Activated naive CD4-positive, alpha-beta T cell (primary cell): ENCODE measurements at places on chromosomes 6 and 20.

DNA sequence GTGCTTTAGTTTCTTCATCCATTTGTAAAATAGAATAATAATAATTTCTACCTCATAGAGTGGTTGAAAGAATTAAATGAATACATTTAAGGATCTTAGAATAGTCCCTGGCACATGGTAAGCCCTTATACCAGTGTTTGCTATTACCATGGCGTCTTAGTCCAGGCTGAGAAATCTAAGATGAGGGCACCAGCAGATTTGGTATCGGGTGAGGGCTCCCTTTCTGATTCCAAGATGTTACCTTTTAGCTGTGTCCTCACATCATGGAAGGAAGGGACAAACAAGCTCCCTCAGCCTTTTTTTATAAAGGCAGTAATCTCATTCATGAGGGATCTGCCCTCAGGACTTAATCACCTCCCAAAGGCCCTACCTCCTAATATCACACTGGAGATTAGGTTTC is 123.9 kb upstream of the FOXO3 start:
- no peak for DNase-seq

- no peak for DNase-seq
These were observed 13.1 kb downstream of the BTNL2 start for GRCh38 chr6:32393665-32394420.

GRCh38 chr6:166563805-166564204 is 22.7 kb downstream of the RAMACL start:
- no peak for DNase-seq

DNA sequence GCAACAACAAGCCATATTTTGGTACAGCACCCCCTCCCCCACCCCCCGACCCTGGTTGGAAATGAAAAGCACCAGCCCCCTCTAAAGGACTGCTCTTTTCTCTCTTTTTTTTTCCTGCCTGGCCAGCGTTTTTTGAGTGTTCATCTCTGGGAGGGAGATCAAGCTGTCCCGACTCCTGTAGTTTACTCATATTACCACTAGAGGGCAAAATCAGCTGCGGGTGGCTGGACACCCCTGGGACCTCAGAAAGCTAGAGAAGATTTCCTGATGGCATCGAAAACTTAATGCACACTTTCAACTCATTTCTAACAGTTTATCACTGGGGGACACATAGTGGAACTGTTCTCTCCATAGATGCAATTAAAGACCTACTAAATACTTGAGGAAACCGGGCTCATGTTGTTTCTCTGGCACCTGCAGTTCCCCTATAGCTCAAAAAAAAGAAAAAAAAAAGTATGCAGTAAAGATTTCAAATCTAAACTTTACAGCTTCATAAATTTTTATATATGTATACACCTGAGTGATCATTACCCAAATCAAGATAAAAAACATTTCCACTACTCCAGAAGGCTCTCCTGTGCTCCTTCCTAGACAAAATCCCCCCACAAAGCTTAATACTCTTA is 24.4 kb downstream of the CNBD2 start:
- peak; percentile 26 for DNase-seq

DNA sequence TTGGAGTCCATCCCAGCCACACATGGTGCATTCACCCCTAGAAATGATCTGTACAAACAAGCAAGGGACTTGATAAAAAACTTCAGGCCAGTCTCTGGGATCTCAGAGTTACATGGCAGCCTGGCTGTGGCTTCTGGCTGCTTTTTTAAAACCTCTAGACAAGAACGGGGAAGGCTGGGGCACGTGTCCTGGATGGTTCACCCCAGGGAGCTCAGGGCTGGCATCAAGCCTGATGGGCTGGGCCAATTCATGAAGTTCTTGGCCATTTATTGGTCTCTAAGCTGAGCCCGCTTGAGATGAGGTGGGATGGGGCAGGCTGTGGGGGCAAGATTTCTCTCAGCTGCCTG is 10.4 kb upstream of the ZFAND3 start:
- no peak for DNase-seq

DNA sequence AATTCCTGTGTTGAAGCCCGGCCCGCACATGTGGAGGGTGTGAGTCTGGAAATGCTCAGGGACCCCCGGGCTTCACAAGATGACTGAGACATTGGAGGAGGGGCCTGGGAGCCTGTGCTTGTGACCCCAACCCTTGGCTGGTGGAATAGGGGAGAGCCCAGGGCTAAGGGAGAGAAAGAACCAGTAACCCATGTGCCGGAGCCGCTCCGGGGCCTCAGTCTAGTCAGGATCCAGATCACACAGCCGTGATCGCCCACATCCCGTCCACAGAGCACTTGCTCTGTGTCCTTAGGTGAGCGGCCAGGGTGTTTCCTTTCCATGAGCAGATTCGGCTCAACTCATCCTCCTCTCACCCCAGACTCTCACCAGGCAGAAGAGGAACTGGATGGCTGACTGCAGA is 152.3 kb upstream of the RPS6KA2 start:
- no peak for DNase-seq

DNA sequence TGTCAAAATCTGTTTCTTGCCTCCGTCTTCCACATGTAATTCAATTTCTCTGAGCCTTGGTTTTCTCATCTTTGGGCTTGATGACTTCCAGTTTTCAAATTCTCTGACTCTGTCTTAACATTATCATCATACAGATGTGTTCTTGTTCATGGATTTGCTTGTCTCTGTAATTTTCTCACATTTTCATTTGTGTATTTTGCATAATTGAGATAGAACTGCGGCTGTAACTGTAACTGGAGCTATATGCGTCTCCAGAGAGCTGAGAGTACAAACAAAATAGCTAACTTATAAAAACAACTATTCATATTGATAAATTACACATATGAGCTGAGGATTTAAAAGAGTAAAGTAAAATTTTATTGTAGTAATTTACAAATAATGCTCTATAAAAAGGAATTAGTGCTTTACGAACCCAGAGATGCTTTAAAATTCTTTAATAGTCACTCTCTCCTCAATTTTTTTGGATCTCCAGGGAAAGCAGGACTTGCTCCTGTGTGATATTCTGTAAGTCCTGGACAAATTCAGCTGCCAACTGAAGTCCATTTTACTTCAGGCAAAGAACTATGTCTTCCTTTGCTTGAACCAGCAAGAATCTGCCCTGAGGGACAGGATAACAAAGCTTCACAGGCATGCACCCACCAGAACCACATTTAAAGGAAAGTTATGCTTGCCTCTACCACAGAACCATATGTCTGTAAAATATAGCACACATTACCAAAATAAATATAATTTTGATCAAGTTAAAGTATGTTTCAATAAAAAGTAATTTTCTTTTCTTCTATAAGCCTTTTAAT is 288.3 kb downstream of the KHDC1L start:
- DNase-seq = no peak

DNA sequence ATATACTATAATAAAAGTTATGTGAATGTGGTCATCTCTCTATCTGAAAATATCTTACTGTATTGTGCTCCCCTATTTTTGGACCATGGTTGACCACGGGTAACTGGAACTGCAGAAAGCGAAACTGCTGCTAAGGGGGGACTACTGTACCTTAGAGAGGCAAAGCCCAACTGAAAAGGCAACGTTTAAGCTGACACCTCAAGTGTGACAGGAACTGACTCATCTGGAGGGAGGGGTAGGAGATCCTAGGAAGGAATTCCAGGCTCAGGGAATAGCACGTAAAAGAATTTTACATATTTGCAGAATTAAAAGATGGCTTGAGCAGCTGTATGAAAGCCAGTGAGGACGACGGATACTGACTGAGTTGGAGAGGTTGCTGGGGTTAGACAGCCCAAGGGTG is 34.8 kb downstream of the ELOVL2 start:
- DNase-seq = no peak

- no peak for DNase-seq
These were observed 59.9 kb upstream of the HBS1L start for GRCh38 chr6:135114355-135115145.

- DNase-seq = no peak
These were observed 114.8 kb upstream of the LAMA2 start for GRCh38 chr6:128768187-128768586.

DNA sequence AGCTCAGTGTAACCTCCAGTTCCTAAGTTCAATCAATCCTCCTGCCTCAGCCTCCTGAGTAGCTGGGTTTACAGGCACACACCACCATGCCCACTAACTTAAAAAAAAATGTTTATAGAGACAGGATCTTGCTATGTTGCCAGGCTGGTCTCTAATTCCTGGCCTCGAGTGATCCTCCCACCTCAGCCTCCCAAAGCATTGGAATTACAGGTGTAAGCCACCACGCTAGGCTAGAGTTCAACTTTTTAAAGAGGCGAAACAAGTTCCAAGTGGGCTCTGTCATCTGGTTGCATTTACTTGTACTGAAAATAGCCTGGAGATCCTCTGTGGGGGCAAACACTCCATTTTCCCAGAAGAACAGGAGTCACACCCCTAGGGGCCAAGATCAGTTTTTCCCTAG is 100.7 kb upstream of the RIPOR2 start:
- DNase-seq = no peak

- DNase-seq = no peak
These were observed 42.9 kb upstream of the PDE10A start for GRCh38 chr6:165705941-165706340.

DNA sequence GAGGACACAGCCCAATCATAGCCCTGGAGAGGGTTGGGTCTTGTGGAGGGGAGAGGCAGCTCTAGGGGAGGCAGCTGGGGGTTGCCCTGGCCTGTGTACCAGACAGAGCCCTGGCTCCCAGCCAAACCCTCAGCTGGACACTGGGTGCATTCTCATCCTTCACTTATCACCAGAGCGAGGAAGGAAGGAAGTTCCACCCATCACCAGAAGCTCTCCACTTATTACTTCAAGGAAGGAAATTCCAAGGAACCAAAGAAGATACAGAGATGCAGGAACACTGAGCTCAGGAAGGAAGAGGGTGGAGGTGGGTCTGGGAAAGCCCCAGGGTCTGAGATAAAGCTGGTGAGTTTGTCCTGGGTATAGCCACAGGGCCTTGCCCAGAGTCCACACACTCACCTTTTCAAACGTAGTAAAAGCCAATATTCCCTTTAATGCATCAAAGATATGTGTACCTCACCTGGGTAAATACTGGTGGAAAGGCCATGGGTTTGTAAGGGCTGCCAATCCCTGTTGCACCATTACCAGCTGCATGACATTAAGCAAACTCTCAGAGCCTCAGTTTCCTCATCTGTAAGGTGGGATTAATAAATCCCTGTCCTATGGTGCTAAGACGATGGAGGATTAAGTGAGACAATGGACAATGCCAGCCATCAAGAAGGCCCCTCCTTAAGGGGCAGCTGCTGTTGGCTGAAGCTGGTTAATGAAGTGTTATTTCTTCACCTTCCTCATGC is 109.7 kb upstream of the NAA20 start:
- no peak for DNase-seq

DNA sequence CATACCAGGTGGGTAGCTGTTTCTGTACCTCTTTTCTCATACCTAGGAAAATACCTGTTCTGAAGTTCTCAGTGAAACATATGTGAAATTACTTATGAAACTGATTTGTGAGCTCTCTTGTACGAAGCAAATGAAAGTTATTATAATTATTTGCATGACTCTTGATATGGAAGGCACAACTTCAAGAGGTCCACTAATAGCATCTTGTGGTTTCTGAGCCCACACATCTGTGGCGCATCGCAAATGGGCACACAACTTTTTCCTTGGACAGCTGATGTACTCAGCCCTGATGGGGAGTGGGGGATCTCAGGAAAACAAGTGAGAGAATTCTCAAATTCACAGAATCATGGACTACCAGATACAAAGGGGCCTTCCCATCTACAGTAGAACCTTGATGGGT is 432.3 kb downstream of the CD83 start:
- no peak for DNase-seq

DNA sequence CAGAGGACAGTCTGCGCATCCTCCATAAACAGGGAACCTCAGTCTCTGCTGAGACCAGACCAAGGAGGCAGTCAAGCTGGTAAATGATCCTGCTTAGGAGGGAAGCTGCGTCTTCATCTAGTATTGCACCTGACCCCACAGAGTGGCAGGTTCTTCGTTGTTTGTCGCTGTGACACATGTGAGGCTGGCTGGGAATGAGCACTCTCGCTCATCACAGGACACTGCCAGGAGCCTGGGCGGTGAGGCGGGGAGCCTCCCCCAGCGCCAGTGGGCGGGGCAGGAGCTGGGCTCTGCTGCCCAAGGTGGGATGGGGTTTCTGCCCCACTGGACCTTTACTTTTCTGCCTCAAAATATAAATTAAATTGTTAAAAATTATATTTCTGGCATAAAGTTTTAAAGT is 48.4 kb upstream of the SYNDIG1 start:
- DNase-seq = no peak

DNA sequence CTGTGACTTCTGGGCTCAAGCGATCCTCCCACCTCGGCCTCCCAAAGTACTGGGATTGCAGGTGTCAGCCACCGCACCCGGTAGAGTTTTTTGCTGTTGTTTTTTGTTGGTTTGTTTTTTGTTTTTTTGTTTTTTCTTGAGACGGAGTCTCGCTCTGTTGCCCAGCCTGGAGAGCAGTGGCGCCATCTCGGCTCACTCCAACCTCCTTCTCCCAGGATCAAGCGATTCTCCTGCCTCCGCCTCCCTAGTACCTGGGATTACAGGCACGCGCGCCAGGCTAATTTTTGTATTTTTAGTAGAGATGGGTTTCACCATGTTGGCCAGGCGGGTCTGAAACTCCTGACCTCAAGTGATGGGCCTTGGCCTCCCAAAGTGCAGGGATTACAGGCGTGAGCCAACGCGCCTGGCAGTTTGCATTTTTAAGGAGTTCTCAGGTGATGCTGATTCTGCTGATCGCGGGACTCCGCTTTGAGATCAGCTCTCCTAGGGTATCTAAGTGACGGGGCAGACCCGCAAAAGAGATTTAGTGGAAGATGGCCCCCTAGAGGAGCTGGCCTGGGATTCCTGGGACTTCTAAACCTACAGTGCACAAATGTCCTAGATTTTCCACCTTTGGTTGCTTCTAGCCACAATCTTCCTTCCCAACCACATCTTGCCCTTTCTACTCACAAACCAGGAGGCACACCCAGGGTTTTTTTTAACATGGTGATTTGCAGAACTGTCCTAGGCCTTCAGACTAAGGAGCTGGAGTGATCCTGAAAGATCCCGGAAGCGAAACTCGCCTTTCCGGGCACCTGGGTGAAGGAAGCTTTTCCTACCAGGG is 45.2 kb downstream of the DPPA5 start:
- no peak for DNase-seq

- no peak for DNase-seq
These were observed 98.2 kb downstream of the PTPRK start for GRCh38 chr6:128422200-128422599.

- DNase-seq = no peak
These were observed 56.5 kb upstream of the SIRPA start for GRCh38 chr20:1838556-1839279.

DNA sequence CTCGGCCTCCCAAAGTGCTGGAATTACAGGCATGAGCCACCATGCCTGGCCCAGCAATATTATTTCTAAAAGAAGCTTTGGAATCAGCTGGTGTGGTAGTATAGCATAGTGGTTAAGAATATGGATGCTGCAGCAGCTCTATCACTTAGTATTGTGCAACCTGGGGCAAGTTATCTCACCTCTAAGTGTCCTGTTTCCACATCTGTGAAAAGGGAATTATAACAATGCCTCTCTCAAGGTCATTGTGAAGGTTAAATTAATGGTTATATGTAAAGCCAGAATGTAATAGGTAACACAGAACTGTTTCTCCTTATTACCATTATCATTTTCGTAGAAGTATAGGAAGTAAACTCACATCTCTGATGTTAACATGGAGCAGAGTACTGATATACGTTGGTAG is 14.2 kb downstream of the SLC17A2 start:
- no peak for DNase-seq

- no peak for DNase-seq
These were observed 71.6 kb upstream of the GLP1R start for GRCh38 chr6:38976801-38977500.

- no peak for DNase-seq
These were observed 140.9 kb downstream of the JARID2 start for GRCh38 chr6:15386756-15387112.
